ENCODE measurements at places on chromosomes 4 and X.

- no peak for DNase-seq
These were observed 60.4 kb upstream of the IRF2 start for GRCh38 chr4:184534511-184535391.

DNA sequence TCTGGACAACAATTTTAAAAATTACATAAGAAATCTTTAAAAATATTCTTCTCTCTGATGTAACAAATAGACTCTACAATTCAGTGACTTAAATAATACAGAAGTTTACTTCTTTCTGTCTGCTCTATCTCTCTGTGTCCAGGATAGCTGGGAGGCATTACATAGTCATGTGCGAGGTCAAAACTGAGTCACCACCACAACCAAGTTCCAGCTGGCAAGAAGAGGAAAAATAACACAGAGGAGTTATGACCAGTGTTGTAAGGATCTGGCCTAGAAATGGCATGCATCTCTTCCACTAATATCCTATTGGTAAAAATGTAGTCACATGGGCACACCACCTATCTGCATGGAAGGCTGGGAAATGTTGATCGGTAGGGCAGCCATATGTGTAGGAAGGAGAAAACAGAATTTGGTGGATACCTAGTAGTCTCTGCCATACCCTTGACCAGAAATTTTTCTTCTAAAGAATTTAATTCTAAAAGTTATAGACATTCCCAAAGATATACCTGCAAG is 39.4 kb upstream of the WDFY3 start:
- no peak for DNase-seq

- no peak for DNase-seq
These were observed 71.4 kb upstream of the TRAM1L1 start for GRCh38 chr4:117156806-117157205.

DNA sequence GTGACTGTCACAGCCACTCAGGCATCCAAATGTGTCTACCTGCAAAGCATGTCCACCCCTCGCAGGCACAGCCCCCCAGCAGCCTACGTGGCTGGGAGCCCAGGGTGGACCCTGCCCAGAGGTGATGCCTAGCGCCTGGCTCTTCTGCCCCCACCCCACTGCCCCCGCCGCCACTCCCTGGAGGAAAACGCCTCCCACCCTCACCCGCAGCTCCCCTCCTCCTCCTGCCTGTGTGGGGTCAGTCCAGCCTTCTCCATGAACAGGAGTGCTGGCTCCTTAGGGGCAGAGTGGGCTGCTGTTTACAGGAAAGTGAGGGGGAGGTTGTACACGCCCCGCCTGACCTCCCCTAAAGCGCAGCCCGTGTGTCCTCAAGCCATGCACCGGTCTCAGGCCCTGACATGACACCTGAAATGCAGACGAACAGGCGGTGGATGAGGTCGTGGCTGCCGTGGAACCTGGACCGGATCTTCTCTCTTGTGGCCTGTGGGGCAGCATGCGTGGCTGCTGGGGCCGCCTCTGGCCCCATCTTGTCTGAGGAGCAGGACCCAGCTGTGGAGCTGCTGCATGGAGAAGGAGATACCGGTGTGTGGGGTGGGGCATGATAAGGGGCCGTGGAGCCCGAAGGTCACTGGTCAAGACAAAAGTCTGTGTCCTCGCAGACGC is 11.9 kb upstream of the MXD4 start:
- DNase-seq: no peak

DNA sequence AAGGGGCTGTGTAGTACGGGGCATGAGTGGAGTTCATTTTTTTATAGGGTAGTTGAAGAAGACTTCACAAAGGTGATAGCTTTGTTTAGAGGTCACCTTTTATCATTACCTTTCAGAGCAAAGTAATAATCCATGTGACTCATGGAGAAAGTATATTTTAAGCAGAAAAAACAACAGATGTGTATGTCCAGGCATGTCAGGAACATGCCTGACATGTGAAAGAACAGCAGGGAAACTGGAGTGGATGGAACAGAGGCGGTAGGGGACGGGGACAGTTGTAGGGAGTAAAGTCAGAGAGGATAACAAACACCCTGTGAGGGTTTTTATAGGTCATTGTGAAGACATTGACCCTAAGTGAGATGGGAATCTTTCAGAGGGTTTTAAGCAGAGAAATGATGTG is 107.6 kb downstream of the USP9X start:
- no peak for DNase-seq

GRCh38 chrX:6052111-6052745 is 176.4 kb downstream of the NLGN4X start:
- no peak for DNase-seq

DNA sequence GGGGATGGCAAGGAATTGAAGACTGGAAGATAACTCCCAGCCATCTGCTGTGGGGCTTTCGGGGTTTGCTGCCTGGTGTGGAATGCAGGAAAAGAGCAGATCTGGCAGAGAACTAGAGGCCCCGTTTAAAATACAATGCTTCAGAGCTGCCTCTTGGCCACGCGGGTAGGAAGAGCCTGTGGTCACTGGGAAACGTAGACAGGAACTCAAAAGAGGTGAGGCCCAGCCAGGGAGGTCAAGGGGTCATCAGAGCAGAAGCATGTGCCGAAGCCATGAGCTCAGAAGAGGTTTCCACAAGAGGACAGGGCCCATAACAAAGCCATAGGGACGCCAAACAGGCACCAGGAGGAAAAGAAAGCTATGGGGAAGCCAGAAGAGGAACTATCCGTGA is 14.5 kb upstream of the STS start:
- no peak for DNase-seq

DNA sequence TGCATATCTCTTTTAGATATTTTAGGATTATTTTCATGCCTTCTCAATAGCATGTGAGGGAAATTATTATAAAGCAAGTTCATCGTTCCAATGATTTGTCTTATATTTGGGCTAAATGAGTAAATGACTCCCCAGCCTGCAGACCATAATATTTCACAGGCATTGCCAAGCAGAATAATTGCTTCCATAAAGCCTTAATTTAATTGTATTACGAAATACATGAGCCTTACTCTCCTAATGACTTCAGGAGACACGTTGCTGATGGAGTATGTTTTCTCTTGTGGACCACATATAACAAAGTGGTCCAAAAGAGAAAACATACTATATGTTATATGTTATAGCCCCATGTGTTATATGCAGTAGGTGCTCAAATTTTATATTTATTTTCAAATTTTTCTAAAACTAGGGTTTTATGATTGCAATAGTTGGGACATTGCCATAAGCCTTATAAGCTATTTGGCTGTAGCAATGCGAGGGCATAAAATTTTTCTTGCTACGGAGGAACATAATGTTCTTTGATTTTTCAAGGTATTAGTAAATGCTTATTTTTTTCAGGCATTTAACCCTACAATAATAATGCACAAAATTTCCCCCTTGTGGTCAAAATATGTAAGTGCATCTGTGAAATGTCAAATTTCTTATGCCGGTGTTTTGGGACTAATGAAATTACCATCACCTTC is 26.2 kb upstream of the TMPRSS11D start:
- DNase-seq: no peak

DNA sequence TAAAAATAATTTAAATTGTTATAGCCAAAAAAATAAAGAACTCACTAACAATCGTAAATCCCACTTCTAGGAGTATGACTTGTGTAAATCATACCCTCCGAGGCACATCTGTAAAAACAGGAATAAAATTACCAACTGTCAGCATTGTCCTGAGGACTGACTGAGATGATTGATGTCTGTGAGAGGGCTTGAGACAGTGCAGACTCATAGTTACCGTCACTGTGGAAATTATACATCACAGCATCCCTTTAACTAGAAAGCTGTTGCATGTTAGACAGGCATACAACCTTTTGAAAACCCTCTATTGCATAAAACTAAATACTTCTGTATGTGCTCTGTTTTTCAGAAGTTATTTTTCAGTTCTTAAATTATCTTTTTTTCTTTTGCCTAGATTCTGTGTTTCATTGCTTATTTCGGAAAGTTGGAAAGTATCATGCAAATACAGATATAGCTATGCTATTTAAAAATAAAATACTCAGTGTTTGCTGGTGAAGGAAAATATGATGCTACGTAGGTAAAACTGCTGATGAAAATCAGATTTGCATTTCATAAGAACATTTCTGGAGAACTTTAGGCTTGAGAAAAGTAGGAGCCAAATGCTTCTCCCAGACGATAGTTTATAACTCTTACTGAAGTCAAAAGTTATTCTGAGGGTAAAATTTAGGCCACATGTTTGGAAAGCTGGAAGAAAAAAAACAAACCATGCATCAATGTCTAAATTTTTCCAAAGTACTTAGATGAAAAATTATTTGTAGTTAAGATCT is 13.6 kb upstream of the RBPJ start:
- no peak for DNase-seq

- no peak for DNase-seq
These were observed 36.1 kb upstream of the IQSEC2 start for GRCh38 chrX:53317365-53318069.

- DNase-seq: no peak
These were observed 218.3 kb downstream of the PTTG2 start for GRCh38 chr4:38178392-38178995.

GRCh38 chr4:79253924-79254323 is 71.9 kb downstream of the NAA11 start:
- no peak for DNase-seq
